IPS-NIHi11 (cell line): ENCODE measurements at places on chromosomes 2 and 18.

GRCh38 chr18:581096-581495 is 916 bp downstream of the CETN1 start:
- DNase-seq, result no peak

- no peak for DNase-seq
Measured at GRCh38 chr2:181971032-181971431, 14.6 kb upstream of the PPP1R1C start.

GRCh38 chr18:43277164-43277600 is at the start of gene SYT4:
TSS of gene SYT4 (minus strand) at chr18:43277490. CDS start at chr18:43277281, 209 bp downstream.
- peak; percentile 74 for DNase-seq

DNA sequence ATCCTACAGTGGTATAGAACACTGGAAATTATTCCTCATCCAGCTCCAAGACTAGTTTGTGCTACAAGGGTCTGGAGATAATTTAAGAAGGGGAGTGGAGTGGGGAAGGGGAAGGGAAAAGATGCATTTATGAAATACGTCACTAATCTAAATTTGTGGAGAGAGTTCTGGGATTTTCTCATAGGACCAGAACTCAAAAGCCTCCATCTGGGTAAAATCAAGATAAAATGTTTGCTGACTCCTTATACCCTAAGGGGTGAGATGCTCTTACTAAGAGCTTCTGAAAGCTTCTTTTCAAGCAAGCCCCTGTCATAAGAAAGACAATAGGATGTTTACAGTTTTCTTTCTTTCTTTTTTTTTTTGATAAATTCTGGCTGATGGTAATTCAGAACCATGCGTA is 88.5 kb upstream of the RBMS1 start:
- no peak for DNase-seq

DNA sequence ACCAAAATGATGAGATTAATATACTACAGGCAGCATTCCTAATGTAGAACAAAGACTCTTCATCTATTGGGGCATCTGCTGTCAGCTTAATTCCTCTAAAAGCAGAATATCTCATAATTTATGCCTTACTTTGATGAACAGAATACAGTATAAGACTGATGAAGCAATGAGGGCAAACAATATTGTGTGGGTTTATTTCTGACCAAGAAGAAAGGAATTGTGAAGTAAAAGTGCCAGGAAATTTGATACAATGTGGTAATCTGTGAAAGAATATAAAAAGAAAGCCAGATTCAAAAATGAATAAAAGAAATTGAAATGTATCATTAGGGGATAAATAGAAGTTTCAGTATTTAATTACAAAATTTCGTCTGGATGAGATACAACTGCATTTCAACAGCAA is 78.8 kb upstream of the TTC21B start:
- no peak for DNase-seq

GRCh38 chr2:218999881-219000568 is 6.8 kb upstream of the CRYBA2 start:
- no peak for DNase-seq

GRCh38 chr2:69559442-69560146 is 83.9 kb downstream of the AAK1 start:
- DNase-seq, result peak; percentile 76

DNA sequence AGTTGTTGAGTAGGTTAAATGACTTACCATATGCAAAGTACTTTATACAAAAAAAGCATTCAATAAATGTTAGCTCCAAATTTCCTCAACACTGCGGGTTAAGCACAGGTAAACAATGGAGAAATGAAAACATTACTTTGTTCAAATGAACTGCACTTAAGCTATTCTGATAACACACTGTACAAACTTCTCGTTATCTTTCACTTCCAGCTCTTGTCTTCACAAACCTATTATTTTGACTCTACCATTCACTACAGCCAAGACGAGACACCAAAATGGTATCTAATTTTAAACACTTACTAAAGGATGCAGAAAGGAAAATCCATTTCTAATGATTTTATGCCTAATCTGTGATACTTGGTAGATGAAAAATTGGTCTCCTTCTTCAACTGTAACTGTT is 43.8 kb downstream of the SLC40A1 start:
- DNase-seq, result no peak

DNA sequence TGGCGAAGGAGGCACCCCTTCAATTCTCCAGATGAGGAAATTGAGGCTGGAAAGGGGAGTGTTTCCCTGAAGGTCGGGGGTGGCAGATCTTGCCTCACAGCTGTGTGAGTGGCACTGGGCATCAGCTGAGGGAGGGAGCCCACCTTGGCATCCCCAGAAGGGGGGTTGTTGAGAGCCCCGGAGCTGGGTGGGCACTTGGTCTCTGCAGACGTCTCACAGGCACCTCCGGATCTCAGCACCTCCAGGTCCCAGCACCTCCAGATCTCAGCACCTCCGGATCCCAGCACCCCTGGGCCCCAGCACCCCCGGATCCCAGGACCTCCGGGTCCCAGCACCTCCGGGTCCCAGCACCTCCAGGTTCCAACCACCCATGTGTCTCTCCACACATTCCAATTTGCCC is 137.9 kb downstream of the NFATC1 start:
- no peak for DNase-seq

DNA sequence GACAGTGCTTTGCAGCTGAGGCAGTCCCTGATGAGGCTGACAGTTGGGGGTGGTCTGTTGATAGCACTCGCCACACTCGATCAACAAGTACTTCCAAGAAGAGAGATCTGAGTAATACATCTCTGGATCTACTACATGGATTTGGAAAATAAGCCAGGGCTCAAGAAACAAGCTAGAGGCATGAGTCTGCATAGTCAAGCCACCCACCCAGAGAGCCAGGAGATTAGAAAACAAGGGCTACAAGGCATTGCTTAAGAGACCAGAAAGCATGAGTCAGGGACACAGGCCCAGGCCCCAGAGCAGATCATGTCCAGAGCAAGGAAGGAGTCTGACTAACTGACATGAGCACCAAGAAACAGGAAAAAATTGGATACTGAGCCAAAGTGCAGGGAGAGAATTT is 196.9 kb upstream of the CWC22 start:
- no peak for DNase-seq

DNA sequence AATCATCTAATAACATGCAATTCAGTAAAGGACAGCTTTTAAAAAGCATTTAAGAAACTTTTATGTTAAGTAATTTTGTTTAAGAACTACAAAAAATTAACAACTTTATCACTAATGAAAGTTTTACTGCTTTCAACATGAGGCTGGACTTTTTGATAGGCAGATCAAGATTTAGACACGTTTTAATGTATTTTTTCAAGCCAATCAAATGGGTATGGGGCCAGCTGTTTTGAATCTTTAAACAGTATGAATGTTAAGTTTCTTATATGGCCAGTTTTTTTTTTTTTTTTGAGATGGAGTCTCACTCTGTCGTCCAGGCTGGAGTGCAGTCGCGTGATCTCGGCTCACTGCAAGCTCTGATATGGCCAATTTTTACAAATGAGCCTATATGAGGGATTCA is 73.1 kb downstream of the ST6GAL2 start:
- DNase-seq, result no peak

GRCh38 chr2:7379799-7380198 is 462.6 kb downstream of the RNF144A start:
- no peak for DNase-seq

- DNase-seq, result peak; percentile 77
Measured at GRCh38 chr18:45621061-45621511, 5.8 kb downstream of the SLC14A2 start.

DNA sequence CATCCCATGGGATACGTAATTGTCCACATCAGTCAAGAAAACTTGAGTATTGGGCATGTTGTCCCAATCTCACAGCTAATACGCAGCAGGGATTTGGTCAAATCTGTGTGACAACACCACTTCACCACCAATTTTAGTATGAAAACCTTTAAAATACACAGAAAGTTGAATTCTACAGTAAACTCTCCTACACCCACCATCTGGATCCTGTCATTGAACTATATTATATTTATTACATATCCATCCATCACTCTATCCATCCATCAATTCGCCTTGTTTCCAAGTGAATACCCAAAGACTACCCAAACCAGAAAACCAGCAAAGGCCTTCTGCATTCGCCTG is 846 bp upstream of the FKBP7 start:
- no peak for DNase-seq

GRCh38 chr2:82690757-82691411 is 1768.2 kb downstream of the SUCLG1 start:
- DNase-seq, result no peak

DNA sequence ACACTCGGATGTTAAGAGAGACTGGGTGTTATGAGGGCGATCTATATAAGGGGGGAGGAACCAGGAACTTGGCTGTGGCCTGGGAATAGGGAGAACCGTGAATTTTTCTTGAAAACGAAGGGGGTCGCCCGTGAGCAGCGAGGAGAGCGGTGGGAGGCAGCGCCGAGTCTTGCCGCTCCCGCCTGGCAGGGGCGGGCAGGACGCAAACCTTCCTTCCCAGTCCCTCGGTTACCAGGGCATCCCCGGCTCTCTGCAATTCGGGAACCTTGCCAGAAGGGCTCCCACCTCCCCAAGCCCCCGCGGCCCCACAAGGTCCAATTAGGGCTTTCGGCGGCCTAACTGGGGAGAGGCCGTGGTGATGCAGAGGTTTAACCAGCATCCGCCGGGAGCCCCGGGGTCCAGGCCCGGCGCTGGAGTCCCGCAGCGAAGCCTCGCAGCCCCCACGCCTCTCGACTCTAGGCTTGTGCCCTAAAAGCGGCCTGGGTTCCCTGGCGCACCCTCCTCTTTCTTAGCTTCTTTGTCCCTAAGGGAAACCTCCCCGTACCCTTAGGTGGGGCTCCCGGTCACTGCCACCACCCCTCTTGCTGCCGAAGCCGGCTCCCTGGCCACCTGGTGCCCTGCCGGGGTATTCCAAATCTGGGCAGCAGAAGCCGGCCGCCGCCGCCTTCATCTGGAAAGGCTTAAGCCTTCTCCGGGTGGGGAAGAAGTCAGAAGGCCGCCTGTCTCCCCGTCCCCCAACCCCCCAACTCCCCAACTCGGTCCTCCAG is 680 bp upstream of the FHOD3 start:
- DNase-seq, result peak; percentile 88

DNA sequence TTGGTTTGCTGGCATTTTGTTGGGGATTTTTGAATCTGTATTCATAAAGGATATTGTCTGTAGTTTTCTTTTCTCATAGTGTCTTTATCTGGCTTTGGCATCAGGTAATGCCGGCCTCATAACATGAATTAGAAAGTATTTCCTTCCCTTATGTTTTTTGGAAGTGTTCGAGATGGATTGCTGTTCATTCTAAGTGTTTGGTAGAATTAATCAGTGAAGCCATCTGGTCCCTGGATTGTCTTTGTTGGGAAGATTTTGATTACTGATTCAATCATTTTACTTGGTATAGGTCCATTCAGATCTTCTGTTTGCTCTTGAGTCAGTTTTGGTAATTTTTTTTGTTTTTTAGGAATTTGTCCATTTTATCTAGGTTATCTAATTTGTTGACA is 22.3 kb downstream of the KIAA1328 start:
- no peak for DNase-seq

DNA sequence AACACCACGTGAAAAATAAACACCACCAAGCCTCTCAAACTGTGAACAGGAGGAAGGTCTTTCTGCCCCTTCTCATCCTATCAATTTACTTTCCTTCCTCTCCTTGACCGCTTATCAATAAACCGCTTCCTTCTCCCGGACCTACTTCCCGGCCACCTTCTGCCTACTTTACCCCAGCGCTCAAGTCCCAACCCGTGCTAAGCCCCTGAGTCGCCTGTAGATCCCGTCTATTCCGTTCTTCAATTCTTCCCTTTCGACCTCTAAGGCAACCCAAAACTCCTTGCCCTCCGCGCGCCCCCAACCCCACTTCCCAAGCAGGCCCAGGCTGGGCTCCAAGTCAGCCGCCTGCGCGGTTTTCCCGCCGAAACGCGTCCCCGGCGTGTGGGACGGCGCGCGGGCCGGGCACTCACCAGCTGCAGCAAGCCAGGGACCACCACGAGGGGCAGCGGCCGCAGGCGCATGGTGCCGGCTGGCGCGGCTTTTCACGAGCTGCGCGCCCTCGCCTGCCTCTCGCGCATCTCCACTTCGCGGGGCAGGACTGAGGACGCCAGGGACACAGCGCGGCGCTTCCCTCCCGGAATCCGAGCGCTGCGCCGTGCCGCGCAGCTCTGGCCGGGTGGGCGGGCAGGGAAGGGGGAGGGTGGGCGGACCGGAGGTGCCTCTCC is at the start of gene NXPH2:
NXPH2 (minus strand) TSS at position 610 of the 665 bp plus-strand sequence; CDS start at position 461, 149 bp downstream.
- DNase-seq, result peak; percentile 30

DNA sequence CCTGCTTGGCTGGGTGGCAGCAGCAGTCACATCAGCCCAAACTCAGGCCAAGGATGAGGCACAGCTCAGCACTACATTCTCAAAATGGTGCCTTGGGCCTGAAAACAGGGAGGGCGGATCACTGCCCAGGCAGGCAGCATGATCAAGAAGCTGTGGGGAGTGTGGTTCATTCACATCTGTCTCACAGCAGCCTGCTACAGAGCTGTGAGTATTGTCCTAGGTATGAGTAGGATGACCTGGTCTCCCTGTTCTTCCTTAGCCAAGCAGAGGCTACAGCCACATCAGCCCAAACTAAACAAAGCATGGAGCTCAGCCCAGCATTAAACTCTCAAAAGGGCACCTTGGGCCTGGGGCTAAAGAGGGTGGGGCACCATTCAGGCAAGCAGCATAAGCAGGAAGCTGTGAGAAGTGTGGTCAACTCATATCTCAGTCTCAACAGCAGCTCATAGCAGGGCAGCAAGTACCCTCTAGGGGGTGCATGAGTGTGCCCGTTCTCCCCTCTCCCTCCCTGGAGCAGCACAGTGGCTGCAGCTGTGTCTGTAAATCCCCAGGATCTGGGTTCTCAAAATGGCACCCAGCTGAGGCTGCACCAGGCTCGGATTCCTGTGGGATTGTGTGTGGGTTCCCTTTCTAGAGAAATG is 139.6 kb downstream of the TRABD2A start:
- peak; percentile 58 for DNase-seq

- no peak for DNase-seq
Measured at GRCh38 chr2:16960579-16960978, 294.9 kb upstream of the CYRIA start.

DNA sequence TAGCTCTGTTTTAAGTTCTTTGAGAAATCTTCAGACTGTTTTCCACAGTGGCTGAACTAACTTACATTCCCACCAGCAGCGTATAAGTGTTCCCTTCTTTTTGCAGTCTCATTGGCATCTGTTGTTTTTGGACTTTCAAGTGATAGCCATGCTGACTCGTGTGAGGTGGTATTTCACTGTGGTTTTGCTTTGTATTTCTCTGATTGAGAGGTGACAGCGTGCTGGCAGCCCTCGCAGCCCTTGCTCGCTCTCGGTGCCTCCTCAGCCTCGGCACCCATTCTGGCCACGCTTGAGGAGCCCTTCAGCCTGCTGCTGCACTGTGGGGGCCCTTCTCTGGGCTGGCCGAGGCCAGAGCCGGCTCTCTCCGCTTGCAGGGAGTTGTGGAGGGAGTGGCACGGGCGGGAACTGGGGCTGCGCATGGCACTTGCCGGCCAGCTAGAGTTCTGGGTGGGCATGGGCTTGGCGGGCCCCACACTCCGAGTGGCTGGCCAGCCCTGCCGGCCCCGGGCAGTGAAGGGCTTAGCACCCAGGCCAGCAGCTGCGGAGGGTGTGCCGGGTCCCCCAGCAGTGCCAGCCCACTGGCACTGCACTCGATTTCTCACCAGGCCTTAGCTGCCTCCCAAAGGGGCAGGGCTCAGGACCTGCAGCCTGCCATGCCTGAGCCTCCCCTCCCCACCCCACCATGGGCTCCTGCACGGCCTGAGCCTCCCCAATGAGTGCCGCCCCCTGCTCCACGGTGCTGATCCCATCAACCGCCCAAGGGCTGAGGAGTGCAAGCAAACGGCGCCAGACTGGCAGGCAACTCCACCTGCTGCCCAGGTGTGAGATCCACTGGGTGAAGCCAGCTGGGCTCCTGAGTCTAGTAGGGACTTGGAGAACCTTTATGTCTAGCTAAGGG is 151.8 kb downstream of the IRS1 start:
- no peak for DNase-seq
